ENCODE measurements at places on chromosomes 2 and 18.

GRCh38 chr2:127201452-127201851 lies 18.6 kb downstream of the CYP27C1 start:
- DNase-seq, result no peak

DNA sequence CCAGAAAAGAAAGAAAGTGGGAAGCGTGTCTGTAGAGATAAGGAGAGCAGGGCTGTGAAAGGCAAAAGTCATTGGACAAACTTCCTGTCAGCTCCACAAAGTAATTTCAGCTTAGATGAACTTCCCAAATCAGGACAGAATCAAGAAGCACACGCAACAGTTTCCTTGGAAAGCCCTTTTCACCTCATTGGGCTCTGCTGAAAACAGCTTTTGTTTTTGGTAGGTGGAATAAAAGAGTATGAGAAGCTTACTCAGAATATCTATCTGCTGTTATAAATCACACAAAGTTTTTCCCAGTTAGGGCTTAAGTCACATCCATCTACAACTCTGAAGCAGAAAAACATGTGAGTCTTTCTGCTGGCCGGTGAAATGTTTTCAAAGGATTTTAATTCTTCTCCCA lies 42.4 kb upstream of the EFEMP1 start:
- no peak for DNase-seq

DNA sequence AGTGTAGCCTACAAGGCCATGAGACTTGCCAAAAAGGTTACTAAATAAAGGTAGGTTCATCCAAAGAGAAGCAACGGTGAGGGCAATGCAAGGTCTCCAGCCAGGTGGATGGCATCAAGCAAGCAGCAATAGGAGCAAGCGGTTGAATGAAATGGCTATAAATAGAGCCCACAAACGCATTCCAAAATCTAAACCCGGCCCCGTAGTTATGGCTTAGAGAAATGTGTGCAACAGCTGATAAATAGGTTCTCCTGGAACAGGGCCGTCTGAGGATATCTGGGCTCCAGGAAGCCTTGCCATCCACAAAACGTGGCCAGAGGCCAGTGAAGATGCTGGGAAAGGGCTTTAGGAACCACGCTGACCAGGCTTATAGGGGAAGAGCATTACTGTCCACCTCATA lies 146.1 kb upstream of the PID1 start:
- no peak for DNase-seq

DNA sequence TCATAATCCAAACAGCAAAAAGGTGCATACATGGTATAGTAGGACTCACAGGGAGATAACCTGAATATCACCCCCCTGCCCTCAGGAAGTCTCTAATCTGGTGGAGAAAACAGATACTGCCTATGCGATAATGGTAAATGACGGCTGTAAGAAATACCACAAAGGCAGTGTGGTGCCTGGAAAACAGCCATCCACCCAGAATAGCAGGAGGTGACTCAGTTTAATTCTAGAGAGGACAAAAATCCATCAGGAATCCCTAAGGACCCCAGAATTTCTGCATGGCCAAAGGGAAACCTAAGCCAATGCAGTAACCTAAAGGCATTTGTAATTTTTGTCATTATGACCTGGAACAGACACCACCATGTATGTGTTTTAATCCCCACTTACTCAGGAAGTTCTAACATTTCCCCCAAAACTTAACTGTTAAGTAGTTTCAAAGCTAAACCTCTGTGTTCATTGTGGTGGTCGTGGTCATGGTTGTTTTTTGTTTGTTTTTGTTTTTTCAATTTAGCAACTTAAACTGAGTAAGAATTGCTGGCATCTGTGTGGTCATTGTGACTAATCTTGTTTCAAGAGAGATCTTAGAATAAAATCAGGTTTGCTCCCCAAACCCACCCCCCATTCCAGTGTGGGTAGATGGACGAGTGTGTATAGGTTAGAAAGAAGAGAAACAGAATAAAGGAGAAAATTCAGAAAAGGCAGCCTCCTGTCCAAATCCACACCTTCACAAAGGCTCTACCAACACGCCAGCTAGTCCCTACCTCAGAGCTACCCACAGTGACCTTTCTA lies 121.5 kb upstream of the CDCA7 start:
- DNase-seq, result no peak

- DNase-seq, result peak; percentile 52
Observed at GRCh38 chr2:43224131-43224570, 2.3 kb downstream of the ZFP36L2 start.

GRCh38 chr2:48530033-48530811 lies at the start of gene STON1:
Gene STON1 (plus strand): TSS chr2:48530154. CDS start chr2:48580634, 50,480 bp downstream.
- no peak for DNase-seq

- DNase-seq, result no peak
Observed at GRCh38 chr2:172993931-172994717, 81.5 kb upstream of the MAP3K20 start.

- no peak for DNase-seq
Observed at GRCh38 chr2:227106845-227107759, 56.9 kb downstream of the COL4A4 start.

GRCh38 chr2:14615121-14615520 lies 17.4 kb upstream of the LRATD1 start:
- no peak for DNase-seq

GRCh38 chr18:49647496-49648168 lies 85.8 kb downstream of the LIPG start:
- no peak for DNase-seq

DNA sequence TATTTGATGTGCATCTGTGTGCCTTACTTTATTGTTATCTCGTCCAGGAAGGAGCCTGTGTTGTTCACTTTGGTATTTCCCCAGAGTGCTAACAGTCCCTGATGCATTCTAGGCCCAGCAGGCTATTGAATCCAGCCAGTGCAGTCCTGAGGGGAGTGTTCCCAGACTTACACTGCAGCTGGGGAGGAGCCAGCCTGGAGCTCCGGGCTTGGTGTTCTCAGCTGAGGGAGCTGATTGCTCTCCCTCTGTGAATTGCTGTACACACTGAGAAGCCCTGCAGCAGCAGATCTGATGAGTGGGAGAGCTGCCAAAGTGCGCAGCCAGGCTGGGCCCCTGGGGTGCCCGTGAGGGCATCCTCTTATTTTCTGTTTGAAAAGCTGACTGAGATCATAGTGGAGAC lies 159.2 kb downstream of the GALNT3 start:
- no peak for DNase-seq

DNA sequence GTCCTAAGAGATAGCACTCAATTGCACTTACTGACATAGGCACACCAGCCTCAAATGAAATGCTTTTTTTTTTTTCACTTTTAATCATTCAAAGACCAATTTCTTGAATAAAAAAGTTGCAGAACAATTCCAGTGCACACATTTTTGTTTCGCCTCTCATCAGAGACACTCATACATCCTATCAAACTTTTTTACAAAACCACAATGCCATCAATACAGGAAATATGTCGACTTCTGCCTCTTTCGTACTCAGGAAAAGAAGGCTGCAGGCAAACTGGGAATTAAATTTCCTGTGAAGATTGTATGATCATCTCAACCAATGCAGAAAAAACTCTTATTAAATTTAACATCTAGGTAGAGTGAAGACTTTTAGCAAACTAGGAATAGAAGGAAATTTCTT lies 112.4 kb downstream of the DNER start:
- DNase-seq, result no peak

GRCh38 chr2:73862987-73863386 lies 29.8 kb upstream of the ACTG2 start:
- no peak for DNase-seq

- DNase-seq, result no peak
Observed at GRCh38 chr2:218745559-218746469, 35.2 kb downstream of the TTLL4 start.

DNA sequence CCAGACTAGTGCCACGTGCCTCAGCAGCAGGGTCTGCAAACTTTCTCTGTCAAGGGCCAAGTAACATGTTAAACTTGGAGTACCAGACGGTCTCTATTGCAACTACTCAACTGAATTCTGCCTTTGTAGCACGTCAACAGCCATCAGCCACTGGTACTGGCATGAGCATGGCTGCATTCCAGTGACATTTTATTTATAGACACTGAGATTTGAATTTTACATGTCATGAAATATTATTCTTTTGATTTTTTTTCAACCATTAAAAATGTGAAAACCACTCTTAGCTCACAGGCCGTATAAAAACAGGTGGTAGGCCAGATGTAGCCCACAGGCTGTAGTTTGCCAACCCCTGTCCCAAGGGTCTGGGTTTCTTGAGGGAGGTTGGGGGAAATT lies 199.7 kb downstream of the TPGS2 start:
- DNase-seq, result no peak

DNA sequence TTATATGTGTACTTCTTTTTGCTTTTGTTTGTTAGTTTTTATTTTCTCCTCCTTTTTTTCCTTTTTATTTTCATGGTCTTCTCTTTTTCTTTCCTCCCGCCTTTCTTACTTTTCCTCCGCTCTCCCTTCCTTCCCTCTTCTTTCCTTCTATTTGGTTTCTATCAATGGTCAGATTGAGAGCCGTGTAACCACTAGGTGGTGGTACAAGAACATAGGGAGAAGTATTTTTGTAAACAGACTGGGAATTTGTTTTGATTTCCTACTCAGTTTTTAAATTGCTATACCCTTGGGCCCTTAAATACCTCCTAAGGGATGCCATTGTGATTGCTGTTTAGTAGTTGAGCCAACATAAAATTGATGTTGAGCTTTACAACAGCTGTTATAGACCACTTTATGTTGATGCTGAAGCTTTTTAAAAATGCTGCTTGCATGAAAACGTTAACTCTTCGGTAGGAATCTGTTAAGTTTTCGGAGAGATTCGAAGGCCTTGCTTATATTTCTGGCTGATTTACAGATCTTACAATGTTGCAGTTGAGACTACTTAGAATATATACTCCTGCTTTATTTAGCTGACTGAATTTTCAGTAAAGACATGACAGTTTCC lies 124.2 kb downstream of the UBE2E3 start:
- DNase-seq, result peak; percentile 41

GRCh38 chr18:39994498-39994897 lies 1960.5 kb upstream of the PIK3C3 start:
- DNase-seq, result no peak
